ENCODE measurements at places on chromosomes 16 and 17.

GRCh38 chr16:68526143-68526781 lies 12.8 kb upstream of the ZFP90 start:
- DNase-seq = no peak

DNA sequence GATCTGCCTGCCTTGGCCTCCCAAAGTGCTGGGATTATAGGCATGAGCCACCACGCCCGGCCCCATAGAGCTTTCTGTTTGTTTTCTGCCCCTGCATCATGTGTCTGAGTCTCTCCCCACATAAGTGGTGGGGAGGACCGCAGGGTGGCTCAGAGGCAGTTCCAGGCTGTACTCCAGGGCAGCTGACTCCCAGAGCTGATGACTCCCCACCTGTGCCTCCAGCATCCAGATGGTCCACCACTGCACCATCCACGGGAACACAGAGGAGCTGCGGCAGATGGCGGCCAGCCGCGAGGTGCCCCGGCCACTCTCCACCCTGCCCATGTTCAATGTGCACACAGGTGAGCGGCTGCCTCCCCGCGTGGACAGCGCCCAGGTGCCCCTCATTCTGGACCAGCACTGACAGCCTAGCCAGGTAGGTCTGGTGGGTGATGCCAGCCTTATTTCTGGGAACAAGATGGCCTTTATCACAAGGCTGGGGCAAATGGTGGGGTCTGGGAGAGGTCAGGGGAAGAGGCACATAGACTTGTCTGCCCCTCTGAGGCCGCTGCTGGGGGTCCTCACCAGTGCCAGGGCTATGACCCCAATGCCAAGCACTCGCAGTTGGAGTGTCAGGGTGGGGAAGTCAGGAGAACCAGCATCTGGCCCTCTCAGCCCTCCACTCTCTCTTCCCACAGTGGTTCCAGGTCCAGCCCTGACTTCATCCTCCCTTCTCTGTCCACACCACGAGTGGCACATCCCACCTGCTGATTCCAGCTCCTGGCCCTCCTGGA lies 9.4 kb downstream of the SGCA start:
- no peak for DNase-seq

- no peak for DNase-seq
These were observed 4.5 kb downstream of the RANBP10 start for GRCh38 chr16:67801883-67802282.

- no peak for DNase-seq
These were observed 301.9 kb upstream of the KCNJ16 start for GRCh38 chr17:69773081-69773480.

GRCh38 chr17:51120357-51120738 lies 320 bp downstream of the SPAG9 start:
- DNase-seq = no peak

GRCh38 chr17:47702391-47702995 lies 8.5 kb downstream of the TBKBP1 start:
- no peak for DNase-seq

GRCh38 chr17:51374209-51374608 lies 113.9 kb downstream of the UTP18 start:
- no peak for DNase-seq

- DNase-seq = no peak
These were observed 57.2 kb upstream of the ZC3H18 start for GRCh38 chr16:88512728-88513696.

DNA sequence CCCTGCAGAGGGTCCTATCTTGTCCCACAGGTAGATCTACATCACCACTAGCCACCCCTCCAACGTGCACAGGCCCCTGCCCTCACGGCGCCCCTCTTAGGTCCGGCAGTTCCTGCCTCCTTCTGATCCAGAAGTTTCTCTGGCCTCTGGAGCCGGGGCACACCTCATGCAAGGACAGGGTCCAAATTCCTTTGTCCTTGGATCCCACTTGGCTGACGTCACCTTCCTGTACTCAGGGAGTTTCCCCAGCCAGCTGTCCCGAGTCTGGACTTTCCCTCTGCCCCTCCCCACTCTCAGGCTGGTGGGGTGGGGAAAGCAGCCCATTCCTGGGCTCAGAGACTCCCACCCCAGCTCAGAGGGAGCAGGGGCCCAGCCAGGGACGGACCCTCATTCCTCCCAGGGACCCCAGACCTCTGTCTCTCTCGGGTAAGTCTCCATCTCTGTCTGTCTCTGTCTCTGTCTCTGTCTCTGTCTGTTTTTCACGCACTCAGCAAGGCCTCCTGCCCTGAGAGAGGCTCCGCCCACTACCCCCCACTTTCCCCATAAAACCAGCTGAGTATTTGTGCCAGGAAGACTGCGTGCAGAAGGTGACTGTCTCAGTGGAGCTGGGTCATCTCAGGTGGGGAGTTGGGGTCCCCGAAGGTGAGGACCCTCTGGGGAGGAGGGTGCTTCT lies at the start of gene IL32:
Gene IL32 (plus strand): TSS at position 572 of the 673 bp plus-strand sequence. CDS start 172 bp downstream, outside the sequence.
- no peak for DNase-seq

DNA sequence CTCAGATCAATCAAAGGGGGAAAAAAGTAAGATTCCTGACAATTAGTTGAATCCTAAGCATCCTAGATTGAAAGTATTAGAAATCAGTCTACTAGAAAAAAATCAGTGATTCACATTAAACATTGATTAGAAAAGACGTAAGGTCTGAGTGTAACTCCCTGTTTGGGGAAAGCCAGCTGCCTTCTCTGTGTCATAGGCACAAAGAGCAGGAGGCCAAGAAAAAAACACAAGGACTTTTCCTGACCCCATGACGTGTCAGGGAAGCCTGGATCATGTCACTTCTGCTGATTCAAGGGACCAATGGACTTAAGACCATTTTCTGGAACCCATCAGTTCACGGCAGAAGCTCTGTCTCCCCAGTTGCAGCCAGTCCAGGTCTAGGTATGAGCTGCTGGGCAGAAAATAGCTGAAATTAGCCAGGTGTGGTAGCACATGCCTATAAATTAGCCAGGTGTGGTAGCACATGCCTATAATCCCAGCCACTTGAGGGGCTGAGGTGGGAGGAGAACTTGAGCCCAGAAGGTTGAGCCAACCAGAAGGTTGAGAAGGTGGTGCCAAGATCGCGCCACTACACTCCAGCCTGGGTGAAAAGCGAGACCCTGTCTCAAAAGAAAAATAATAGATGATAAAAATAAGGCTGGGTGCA lies 35.9 kb downstream of the RANBP10 start:
- no peak for DNase-seq

DNA sequence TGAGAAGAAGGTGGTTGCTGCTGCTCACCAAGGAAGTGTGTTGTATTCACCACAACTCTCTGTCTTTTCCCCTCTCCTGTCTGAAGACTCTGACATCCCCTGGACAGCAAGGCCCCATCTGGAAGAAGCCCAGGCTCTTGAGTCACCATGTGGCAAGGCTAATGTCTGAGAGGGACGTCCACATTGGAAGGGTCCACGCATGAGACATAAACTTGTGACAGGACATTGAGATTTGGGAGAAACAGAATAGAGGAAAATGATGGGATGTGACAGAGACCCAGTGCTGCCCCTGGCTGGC lies 176.5 kb downstream of the IRF8 start:
- no peak for DNase-seq

- DNase-seq = no peak
These were observed 196.6 kb downstream of the SNX29 start for GRCh38 chr16:12173121-12173520.

DNA sequence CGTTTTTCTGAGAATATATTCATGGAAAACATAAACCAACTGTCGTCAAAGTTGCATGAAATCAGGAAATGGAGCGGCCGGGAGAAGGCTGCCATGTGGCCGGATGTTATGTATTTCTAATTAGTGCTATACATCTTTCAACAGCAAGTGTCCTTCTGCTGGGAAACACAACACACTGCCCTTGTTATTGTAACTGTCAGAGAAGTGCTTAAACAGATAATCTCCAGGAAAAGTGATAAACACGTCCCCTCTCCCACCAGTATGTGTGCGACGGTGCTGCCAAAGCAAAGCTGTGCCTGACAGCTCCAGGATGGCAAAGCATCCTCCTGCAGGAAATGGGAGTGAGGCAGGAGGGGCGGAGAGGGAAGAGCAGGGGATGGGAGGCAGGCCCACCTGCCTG lies 111.8 kb downstream of the SMG6 start:
- no peak for DNase-seq

DNA sequence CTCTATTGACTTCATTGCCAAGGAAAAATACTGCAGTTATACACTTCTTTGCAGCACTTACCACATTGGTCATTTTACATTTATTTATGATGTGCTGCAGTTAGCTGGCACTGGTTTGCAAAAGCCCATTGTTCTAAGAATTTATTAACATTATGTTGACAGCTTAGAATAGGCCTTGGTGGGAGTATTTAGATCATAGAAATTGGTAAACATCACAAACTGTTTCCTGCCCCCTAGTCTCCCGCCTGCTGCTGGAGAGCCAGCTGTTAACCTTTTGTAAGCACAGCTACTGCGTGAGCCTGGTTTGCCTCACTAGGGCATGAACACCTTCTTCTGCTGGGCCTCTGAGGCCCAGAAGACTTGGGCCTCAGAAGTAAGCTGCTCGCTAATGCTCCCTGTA lies 651.4 kb upstream of the GOT2 start:
- DNase-seq = no peak
